ENCODE measurements at places on chromosomes 3 and 15.

DNA sequence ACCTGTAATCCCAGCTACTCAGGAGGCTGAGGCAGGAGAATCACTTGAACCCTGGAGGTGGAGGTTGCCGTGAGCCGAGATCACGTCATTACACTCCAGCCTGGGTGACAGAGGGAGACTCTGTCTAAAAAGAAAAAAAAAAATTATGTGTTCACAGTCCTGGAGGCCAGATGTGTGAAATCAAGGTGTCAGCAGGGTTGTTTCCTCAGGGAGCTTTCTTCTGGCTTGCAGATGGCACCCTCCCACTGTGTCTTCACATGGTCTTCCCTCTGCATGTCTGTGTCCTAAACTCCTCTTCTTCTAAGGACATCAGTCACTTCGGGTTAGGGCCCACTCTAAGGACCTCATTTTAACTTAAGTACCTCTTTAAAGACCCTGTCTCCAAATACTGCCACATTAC lies 56.1 kb upstream of the UBE2E1 start:
- no peak for DNase-seq

GRCh38 chr3:23254282-23254681 lies 51.2 kb downstream of the UBE2E2 start:
- DNase-seq, result no peak

DNA sequence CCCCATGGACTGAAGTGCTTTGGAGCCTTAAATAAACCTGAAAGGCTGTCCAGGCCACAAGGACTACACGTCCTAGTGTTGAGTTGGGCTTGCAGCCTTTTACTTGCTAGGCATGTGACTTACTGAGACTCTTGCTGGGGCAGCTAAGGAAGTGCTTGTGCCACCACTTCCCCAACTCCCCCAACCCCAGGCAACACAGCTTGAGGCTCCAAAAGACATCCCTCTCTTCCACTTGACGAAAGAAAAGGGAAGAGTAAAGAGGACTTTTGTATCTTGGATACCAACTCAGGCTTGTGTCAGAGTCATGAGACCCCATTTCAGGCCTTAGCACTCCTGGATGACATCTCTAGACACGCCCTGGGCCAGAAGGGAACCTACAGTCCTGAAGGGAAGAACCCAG lies 109.8 kb downstream of the XRN1 start:
- DNase-seq, result no peak

DNA sequence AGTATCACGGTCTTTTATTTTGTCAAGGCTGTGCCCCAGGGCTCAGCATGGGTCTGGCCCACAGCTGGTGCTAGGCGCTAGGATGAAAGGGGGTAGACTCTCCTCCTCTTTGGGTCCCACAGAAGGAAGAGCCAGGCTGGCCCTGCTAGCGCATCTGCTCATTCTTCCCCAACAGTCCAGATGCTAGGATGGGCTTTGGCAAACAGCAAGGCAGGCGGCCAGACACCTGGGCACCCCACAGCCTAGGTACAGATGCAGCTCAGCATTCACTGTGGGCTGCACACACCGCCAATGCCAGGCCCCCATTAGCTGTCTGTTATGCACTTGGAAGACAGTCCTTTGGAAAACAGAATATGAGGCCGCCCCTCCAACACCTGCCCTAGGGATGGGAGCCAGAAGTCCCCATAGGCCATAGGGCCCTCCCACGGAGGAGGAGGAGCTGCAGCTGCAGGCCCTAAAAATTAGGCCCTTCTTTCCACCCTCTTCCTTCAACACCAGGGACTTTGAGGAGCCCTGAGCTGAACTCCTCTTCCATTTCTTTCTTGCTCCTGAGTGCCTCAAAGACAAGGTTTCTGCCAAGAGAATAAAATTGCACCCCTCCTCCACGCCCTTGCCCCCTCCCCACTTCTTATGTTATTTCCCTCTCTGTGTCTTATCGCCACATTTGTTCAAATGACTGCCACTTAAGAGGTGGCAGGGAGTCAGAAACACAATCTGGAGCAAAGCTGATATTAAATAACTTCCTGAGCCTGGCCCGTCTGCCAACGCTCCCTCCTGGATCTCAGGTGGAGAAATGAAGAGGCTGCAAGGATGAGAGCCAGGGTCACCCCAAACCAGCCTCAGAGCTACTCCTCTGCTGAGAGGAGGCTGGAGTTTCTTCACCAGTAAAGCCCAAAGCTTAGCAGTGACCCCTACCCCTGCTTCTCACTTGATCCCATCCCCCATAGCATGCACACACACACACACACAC lies 13.7 kb downstream of the NTRK3 start:
- DNase-seq, result no peak

DNA sequence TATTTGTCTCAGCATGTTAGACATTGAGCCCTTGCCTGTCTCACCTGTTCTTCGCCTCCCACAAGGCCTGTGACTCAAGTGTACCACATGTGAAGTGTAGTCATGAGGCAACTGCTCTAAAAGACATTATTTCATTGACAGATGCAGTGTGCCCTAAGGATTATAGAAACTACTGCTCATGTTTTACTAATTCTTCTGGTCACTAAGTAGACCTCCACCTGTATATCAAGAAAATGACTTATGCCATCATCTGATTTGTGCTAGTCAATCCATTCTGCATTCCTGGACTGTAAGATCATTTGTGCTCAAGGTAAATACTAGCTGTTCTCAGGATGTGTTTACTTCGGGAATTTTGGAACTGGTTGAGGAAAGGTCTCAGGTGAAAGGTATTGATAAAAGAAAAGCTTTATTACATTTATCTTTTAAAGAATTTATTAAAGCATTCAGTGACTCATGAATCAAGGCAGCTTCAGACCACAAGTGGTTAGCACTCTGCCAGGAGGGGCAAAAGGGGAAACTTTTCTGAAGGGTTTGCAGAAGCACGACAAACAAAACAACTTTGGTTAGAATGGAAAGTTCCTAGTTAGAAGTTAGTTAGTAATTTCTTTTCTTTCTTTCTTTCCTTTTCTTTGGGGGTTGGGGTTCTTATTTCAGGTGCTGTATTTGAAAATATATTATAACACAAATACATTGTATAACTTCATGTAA lies 465.3 kb upstream of the CBLB start:
- DNase-seq, result peak; percentile 89

- DNase-seq, result no peak
Observed at GRCh38 chr3:81707996-81708395, 53.4 kb downstream of the GBE1 start.

DNA sequence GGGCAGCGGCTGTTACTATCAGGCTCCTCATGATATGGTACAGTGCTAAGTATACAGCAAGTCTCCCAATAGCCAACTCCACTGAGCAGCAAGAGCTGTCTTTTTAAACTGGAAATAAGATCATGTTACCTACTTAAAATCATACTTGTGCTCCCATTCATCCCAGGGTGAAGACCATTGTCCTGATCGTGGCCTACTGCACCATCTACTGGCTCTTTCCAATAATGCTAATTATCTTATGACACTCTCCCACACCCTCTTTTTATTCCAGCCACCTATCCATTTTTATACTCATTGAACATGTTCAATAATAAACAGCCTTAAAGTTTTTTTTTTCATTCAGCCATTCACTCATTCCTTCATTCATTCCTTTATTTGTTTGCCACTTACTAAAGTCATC lies 117.7 kb downstream of the GBE1 start:
- DNase-seq, result peak; percentile 55

DNA sequence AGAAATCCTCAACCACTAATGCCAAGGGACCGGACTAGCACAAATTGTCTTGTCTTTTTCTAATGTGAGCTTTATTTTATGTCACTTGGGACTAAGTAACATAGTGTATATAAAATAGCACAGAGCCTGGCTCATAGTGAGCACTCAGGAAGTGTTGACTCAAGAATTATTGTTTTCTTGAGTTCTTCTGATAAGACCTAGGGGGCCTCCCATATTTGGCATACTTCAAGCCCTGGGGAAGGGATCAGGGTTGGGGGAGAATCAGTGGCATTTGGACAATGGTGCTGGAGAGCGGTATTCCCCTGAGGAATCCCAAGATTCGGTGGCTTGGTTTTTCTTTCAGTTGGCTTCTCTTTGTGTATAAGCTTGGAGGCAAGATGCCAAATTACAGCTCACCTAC lies 19.4 kb downstream of the ZNF80 start:
- DNase-seq, result peak; percentile 37

DNA sequence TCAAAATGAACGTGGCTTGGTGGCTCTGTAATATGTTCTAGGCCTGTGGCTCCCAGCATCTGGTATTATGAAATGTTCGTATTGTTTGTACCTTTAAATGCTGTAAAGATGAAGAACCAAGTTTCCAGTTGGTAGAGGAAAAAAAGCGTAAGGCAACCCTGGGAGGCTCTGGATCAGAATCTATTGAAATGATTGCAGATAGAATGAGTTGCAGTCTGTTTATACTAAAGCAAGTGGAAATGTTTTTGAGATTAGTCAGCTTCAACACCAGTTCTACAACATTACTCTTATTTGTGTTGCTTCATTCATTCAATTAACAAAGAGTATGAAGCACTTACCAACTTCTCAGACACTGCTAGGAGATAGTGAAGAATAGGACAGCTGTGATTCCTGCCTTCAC lies 5.3 kb downstream of the ARL6IP5 start:
- DNase-seq, result peak; percentile 72

GRCh38 chr15:94162939-94163338 lies 68.4 kb upstream of the MCTP2 start:
- DNase-seq, result no peak

- no peak for DNase-seq
Observed at GRCh38 chr3:176174060-176174459, 1023.2 kb downstream of the TBL1XR1 start.

GRCh38 chr3:106302451-106303221 lies 433.8 kb upstream of the CBLB start:
- DNase-seq, result no peak

DNA sequence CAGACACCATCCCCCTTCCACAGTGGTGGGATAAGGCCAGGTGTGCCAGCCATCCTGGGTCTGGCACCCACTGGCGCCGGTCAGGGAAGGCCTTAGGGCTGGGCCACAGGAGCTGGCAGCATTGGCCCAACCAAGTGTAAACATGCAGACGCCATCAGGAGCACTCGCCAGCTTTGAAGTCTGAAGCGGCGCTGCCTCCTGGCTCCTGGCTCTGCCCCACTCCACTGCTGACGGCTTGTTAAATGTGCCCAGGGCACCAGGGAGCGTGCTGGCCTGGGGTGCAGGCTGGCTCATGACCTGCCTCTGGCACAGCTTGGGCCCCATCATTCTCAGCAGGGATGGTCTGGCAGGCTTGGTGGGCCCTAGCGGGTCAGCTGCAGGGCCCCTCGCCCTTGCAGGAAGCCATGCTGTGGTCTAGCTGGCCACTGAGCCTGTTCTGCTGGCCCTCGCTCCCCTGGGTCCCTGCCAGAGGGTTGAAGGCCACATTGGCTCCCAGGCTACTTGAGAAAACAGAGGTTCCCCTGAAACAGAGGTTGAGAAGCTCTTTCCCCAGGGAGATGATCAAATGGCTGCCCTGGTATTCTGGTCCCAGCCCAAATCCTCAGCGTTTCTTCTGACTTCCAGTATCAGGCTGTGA lies 116.6 kb downstream of the DNAJB8 start:
- DNase-seq, result no peak

DNA sequence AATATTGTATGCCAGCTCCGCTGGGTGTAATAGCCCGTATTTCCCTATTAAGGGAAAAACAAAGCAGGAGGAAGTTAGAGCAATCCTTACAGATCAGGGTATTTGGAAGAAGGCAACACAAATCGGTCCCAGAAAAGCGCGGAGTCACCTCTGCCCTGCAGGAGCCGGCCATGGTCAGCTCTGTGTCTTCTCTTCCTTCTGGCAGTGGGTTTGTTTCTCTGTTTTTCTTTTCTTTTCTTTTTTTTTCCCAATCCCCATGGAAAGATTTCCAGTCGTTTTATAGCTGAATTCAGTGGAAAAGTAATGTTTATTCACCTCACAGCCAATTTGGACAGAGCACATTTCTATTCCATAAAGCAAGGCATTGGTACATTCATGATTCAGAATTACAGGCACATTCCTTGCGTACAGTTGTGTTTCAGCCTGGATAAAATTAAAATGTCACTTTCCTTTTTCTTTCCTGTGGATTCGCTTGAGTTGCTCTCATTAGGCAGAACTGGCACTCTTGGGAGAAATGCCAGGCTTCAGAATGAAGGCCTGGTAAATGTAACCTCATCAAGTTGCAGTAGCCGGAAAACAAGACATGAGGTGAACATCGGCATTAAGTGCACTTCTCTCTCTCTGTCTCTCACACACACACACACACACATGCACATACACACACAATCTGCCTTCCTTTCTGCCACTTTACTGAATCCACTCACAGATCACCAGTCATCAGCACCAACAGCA lies 204.5 kb upstream of the UBE2E1 start:
- peak; percentile 74 for DNase-seq

DNA sequence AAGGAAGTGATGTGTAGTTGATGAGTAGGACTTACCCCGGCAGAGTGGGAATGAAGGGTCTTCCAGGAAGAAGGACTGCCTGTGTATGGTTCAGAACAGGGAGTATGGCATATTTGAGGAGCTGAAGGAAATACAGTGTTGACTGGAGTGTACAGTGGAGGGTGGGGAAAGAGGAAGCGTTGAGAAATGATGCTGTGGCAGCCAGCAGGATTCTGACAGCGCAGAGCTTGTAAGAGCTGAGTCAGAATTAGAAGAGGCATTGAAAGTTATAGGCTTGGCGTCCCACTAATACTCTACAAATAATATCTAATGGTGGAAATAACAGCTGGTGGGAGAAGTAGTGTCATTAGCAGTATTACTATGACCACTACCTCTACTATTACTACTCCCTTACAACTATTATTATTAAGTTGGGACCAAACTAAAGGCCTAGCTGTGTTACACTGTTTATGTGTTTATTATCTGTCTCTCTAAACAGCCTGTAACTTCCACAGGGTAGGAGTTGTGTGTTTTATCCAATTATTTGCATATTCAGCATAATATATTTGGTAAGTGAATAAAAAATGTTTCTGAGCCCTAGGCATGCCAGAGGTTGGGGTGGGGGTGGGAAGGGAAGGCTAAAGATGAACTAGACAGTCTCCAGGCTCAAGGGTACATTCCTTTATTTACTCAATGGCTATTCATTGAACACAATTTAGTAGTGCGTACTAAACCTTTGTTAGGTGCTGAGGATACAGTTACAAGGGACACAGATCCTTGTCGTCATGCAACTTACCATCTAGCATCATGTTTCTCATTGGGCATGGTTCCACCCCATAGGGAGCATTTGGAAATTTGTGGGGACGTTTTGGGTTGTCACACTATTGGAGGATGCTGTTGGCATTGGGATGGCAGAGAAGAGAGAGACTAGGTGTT lies 428.8 kb upstream of the ONECUT1 start:
- no peak for DNase-seq

DNA sequence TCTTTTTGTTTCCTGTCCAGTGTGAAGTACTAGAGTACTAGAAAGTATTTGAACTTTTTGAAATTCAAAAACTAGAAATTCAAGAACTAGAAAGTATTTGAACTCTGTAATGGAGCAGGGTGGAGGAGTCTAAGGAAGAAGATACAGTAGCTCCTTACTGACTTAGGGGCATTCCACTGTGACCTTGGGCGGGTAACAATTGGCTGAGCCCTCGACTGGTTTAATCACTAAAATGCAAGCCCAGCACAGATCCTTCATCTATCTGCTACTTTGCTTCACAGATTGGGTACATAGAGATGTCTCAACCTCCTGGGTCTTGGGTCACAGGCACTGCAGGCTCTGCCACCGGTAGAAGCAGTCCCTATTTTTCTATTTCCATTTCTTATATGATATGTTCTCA lies 462.1 kb upstream of the AGTR1 start:
- no peak for DNase-seq
